NCI-H1436 (cell line): ENCODE measurements at places on chromosomes 3 and 15.

- DNase-seq, result no peak
Observed at GRCh38 chr3:56366641-56367162, 101.6 kb downstream of the ERC2 start.

- DNase-seq, result no peak
Observed at GRCh38 chr3:156586905-156587759, 32.2 kb upstream of the SSR3 start.

GRCh38 chr3:194772241-194773000, 86.7 kb downstream of the FAM43A start:
- no peak for DNase-seq

DNA sequence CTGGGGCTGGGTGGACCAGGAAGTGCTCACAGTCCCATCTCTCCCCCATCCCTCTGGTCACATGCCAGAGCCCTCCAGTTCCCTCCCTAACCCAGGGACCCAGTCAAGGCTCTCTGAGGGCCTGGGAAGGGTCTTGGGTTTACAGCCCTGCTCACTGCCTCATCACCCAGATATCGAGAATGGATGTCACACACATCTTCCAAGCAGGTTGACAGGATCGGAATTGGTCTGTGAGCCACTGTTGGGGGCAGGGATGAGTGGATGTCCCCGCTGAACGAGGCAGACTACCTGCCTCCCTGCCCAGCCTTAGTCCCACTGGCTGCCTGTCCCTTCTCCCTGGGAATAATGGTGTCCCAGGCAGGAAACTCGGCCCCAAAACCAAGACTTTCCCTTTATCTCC, 20.0 kb upstream of the GOLGA6C start:
- no peak for DNase-seq

GRCh38 chr15:25693321-25694238, 169.5 kb downstream of the ATP10A start:
- DNase-seq, result no peak

DNA sequence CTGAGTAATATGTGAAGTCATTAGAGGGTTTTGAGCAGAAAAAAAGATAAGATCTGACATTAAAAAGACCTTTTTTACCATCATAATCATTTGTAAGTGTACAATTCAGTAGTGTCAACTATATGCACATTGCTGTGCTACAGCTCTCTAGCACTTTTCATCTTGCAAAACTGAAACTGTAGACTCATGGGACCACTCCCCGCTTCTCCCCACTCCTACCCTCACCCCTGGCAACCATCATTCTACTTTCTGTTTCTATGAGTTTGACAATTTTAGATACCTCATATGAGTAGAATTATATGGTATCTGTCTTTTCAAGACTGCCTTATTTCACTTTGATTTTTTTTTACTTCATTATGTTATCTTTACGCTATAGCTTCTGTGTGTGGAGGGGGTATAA, 112.8 kb downstream of the NSUN3 start:
- DNase-seq, result no peak

GRCh38 chr3:22088204-22088603, 337.2 kb upstream of the ZNF385D start:
- no peak for DNase-seq

DNA sequence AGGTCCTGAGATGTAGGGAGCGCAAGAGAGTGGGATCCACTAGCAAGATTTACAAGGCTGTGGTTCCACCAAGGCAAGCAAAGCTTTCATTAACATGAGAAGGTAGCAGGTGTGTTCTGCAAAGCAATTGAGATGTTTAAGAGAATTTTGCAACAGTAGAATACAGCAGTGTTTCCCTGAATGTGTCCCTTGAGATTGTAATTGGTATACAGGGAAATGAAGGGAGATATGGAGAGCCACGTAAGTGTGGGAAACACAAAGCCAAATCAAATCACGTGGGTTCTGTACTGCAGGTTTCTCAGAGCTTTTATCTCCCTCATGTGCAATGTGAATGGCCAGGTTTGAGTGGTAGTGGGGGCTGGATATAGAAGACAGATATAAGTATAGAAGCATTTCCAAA, 67.3 kb downstream of the ATG7 start:
- peak; percentile 58 for DNase-seq

DNA sequence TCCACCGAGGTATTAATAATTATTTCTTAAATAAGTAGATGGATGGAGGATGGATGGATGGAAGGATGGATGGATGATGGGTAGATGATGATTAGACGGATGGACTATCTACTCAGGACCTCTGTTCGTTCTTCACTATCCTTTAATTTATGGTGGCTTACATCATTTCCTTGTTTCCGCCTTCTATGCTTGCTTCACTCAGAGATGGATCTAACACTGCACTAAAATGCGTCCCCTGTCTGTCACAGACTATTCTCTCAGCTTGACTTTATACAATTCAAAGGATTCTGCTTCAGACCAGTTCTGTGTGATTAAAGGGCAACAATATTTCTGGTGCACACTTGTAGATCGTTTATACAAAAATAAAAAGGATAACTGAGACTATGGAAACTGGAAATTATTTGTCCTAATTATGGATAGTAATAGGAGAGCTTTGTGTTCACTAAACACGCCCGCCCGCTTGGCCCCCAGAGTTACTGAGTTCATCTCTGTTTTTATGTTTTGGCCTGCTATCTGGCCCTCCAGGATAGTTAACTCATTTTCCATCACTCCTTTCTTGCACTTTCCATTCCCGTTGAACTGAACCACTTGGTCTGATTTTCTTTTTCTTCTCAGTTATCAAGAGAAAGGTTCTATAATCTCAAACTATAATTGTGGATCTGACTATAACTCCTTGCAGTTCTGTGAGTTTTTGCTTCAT, 41.4 kb upstream of the CA12 start:
- no peak for DNase-seq
